ENCODE measurements at places on chromosomes 1 and 21. TPM values are rescaled to one million over a fixed set of nuclear protein-coding genes. Genes with fewer than 3 reads are reported as not detected.

The JUN gene
- total RNA-seq = 107 TPM

The FCMR gene
- total RNA-seq = 4.3 TPM

The PPM1J gene
- 0.66 TPM for total RNA-seq

The GGPS1 gene
- total RNA-seq = 23.2 TPM

The SLC45A3 gene
- total RNA-seq = 11.9 TPM

The CYP4Z1 gene
- total RNA-seq = not detected

The KLF17 gene
- under 0.01 TPM for total RNA-seq

The KCNJ9 gene
- total RNA-seq = not detected

The CHTOP gene
- total RNA-seq = 51.0 TPM

The PHGDH gene
- total RNA-seq = 173 TPM

The MATN1 gene
- total RNA-seq = under 0.01 TPM

The KCNN3 gene
- under 0.01 TPM for total RNA-seq

The NKAIN1 gene
- not detected for total RNA-seq

The LENEP gene
- total RNA-seq = 0.86 TPM

The BRINP2 gene
- total RNA-seq = 0.72 TPM

The B3GALT2 gene
- total RNA-seq = under 0.01 TPM

The BLACAT1 gene
- total RNA-seq = not detected

The AK5 gene
- 17.1 TPM for total RNA-seq

The SLFNL1 gene
- 0.44 TPM for total RNA-seq

Data from placental pericyte (primary cell).